ENCODE measurements at places on chromosomes 1 and 21.

- DNase-seq: no peak
Measured at GRCh38 chr1:42658877-42659337, 684 bp downstream of the PPIH start.

DNA sequence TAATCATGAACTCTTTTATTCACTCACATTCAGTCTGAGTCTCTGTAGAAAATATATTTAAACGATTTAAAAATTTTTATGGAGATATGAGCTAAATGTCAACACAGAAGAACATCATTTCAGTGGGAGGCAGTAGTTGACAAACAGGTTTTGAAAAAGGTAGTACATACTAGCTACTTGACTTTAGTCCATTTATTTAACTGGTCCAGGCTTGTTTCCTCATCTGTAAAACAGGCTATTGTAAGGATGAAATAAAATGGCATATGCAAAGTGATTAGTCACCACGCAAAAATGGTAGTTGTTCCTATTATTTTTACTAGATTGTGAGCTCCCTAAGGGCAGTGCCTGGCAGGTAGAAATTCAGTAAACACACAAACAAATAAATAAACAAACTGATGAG is 75.2 kb downstream of the NTPCR start:
- no peak for DNase-seq

DNA sequence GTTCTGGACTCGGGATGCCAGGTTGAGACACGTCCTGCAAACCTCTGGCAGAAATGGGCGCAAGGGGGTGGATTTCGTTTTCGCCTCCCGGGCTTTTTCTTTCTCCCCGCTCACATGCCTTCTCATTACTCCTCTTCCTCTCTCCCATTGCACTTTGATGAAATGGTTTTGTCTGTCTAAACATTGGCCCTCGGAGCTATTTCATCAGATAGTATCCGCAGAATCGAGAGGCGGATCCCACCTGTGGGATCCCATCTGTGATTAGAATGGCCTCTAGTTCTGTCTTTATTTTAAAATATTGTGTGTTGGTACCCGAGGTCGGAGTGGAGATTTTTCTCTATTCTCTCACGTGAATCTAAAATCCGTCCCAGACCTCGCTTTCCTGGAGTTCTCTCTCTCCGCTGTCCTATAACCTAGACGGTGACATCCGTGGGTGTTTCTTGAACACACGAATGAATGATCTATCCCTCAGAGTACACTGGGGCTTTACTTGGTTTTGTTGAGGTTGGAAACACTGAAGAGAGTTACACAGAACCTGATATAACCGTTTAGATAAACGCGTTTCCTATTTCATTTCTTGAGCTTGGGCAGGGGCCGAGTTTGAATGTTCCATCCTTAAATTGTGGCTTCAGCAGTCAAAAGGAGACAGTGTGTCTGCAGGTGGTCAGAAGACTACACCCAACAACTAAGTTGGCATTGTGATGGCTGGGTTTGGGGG is 2.0 kb downstream of the EDARADD start:
- peak; percentile 49 for DNase-seq

DNA sequence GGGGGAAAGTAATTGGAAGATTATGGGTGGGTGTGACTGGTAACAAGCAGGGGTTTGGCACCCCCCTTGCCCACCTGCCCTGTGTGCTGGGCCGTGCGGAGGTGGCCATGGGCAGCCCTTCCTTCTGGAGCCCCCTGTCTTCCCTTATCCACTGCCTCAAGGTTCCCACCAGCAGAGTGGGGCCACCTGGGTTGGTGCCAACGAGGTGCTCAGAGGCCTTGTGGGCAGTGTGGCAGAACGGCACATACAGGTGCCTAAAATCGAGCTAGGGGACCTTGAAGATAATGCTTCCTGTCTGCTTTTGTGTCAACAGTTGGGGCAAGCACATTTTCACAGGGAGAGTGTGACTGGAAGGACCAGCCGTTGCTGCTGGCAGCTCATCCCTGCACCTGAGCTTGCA is 161.8 kb downstream of the PCBP3 start:
- no peak for DNase-seq

- no peak for DNase-seq
Measured at GRCh38 chr1:205230982-205231381, 3.2 kb downstream of the TMCC2 start.

GRCh38 chr1:205974712-205975111 is 28.5 kb downstream of the RAB7B start:
- no peak for DNase-seq

GRCh38 chr1:181044449-181044966 is 10.7 kb downstream of the MR1 start:
- DNase-seq: peak; percentile 66

GRCh38 chr1:200337831-200338230 is 72.0 kb downstream of the ZNF281 start:
- no peak for DNase-seq

DNA sequence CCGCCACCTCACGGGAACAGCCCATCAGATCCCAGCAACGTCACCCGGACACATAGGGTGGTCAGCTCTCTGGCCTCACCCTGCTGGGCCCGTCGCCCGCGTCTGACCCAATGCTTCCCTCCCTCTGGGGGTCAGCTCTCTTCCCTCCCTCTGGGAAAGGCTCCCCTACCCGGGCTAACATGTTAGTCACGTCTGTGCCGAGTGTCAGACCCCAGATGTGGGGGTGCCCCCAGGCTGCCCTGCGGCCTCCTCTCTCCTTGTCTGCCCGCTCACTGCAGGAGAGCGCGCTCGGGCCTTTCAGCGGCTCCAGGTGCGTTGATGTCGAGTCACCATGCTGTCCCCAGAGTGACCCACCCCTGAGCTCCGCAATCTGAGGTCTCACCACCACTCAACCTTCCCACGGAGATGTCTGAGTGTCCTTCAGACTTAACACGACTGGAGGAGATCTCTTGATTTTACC is 34.3 kb downstream of the SLC37A1 start:
- DNase-seq: no peak

GRCh38 chr1:91827087-91827458 is 58.9 kb downstream of the TGFBR3 start:
- no peak for DNase-seq

- DNase-seq: no peak
Measured at GRCh38 chr1:36106269-36106668, 17.6 kb downstream of the ADPRS start.

GRCh38 chr1:17027403-17027802 is 15.7 kb upstream of the ATP13A2 start:
- DNase-seq: no peak
